SJSA1 (cell line): ENCODE measurements at places on chromosomes 2 and 18. TPM values are rescaled to one million over a fixed set of nuclear protein-coding genes. Genes with fewer than 3 reads are reported as not detected.

Gene SERPINB4
- total RNA-seq = 0.26 TPM in 1 of 2 replicates, not detected in the other

Gene DUSP19
- 5.1 and 8.5 TPM in 2 replicates for total RNA-seq

Gene COL5A2
- 917 and 1,030 TPM in 2 replicates for total RNA-seq

Gene PLA2R1
- total RNA-seq = 1.9 and 2.3 TPM in 2 replicates

Gene COL6A3
- 160 and 243 TPM in 2 replicates for total RNA-seq

Gene ICA1L
- 2.0 and 3.4 TPM in 2 replicates for total RNA-seq

Gene ANKRD39
- 16.3 and 21.5 TPM in 2 replicates for total RNA-seq

Gene TBR1
- 0.03 TPM in 1 of 2 replicates, not detected in the other for total RNA-seq

Gene ALKAL2
- not detected in 2 replicates for total RNA-seq

Gene IKZF2
- total RNA-seq = 2.1 and 6.5 TPM in 2 replicates

Gene LRRTM4
- total RNA-seq = not detected in 2 replicates

Gene EPB41L3
- total RNA-seq = 0.21 TPM in 1 of 2 replicates, not detected in the other

GRCh38 chr2:11082880-11083279, 72.4 kb upstream of the SLC66A3 start:
- no peaks in the 10 kb centered on the region for H3K36me3 ChIP-seq
- H3K27me3 ChIP-seq = no peaks in the 10 kb centered on the region
- H3K4me1 ChIP-seq = peaks cover 9% of the 10 kb centered on the region
- no peak for DNase-seq

- no peaks in the 10 kb centered on the region for H3K36me3 ChIP-seq
- no peak overlapping the region for H3K4me3 ChIP-seq
- H3K4me1 ChIP-seq = no peaks in the 10 kb centered on the region
- H3K27me3 ChIP-seq = no peaks in the 10 kb centered on the region
- no peak for DNase-seq
- no peak overlapping the region for H3K27ac ChIP-seq
Observed at GRCh38 chr2:76713312-76713711, 808.9 kb downstream of the LRRTM4 start.

DNA sequence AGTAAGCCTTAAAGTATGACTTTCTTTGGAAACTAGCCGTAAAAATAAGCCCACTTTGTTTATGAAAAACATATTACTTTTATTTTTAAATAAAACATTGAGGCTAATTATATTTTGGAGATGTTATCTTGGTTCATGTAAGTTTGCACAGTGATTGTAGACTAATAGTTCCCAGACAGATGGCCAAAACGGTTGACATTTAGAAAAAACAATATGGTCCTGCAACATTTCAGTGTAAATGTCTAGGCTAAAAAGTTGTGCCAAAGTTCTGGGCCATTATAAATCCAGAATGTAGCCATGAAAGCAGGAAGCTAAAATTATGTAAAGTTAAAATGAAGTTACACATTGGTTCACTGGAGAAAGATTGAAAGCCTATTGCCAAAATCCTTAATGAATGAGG, 43.6 kb downstream of the SLC5A7 start:
- no peaks in the 10 kb centered on the region for H3K27me3 ChIP-seq
- no peaks in the 10 kb centered on the region for H3K36me3 ChIP-seq
- no peaks in the 10 kb centered on the region for H3K4me1 ChIP-seq
- no peak for DNase-seq
- no peak overlapping the region for H3K4me3 ChIP-seq
- H3K27ac ChIP-seq = no peak overlapping the region

GRCh38 chr2:164969909-164970690, 14.8 kb upstream of the SLC38A11 start:
- peaks cover 14% of the 10 kb centered on the region for H3K4me1 ChIP-seq
- no peak for DNase-seq
- no peaks in the 10 kb centered on the region for H3K27me3 ChIP-seq
- H3K36me3 ChIP-seq = no peaks in the 10 kb centered on the region
- H3K4me3 ChIP-seq = no peak overlapping the region

DNA sequence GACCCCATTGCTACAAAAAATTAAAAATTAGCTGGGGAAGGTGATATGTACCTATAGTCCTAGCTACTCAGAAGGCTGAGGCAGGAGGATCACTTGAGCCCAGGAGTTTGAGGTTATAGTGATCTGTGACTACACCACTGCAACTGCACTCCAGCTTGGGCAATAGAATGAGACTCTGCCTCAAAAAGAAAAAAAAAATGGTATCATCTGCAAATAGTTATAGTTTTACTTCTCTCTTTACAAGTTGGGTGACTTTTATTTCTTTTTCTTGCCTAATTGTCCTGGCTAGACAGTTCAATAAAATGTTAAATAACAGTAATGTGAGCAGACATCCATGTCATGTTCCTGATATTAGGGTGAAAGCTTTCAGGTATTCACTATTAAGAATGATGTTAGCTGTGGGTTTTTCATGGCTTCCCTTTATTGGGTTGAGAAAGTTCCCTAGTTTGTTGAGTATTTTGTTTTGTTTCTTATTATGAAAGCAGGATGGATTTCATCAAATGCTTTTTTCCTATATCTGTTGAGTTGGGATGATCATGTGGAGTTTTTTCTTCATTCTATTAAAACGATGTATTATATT, 24.9 kb upstream of the ACOXL start:
- no peaks in the 10 kb centered on the region for H3K36me3 ChIP-seq
- peaks cover 46% of the 10 kb centered on the region for H3K27me3 ChIP-seq
- no peaks in the 10 kb centered on the region for H3K4me1 ChIP-seq
- H3K4me3 ChIP-seq = no peak overlapping the region
- no peak overlapping the region for H3K27ac ChIP-seq
- DNase-seq = no peak

GRCh38 chr2:134681201-134681600, 37.6 kb downstream of the TMEM163 start:
- H3K4me3 ChIP-seq = no peak overlapping the region
- no peak overlapping the region for H3K27ac ChIP-seq
- H3K36me3 ChIP-seq = no peaks in the 10 kb centered on the region
- DNase-seq = no peak

GRCh38 chr2:195612611-195613495, 44.2 kb upstream of the SLC39A10 start:
- peak overlapping the region; percentile 87 for H3K27ac ChIP-seq
- DNase-seq = peak; percentile 64
- peak overlapping the region; percentile 19 for H3K4me3 ChIP-seq

DNA sequence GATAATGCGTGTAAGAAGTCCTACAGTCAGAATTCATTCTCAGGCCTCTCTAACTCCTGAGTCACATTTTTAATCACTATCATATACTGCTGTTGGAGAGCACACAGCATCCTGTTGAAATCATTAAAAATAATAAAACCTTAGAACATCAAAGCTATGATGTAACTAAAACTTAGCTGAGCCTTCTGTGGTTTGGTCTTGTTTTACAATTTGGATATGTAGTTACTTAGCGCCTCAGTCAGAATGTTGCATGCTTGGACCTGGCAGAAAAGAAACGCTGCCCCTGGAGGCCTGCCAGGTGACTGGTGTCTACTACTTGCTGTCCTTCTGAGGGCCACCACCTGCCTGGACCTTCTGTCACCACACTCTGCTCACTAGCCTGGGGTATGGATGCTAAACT, 261.1 kb upstream of the RASGRP3 start:
- H3K36me3 ChIP-seq = no peaks in the 10 kb centered on the region
- H3K27ac ChIP-seq = no peak overlapping the region
- DNase-seq = no peak

- peaks cover 63% of the 10 kb centered on the region for H3K36me3 ChIP-seq
- no peak overlapping the region for H3K27ac ChIP-seq
- no peaks in the 10 kb centered on the region for H3K27me3 ChIP-seq
- no peak for DNase-seq
- H3K4me1 ChIP-seq = peaks cover 10% of the 10 kb centered on the region
Observed at GRCh38 chr2:173095356-173095755, 19.7 kb downstream of the MAP3K20 start.

GRCh38 chr2:100067784-100068183, 74.6 kb downstream of the AFF3 start:
- no peak overlapping the region for H3K4me3 ChIP-seq
- no peak overlapping the region for H3K27ac ChIP-seq
- no peaks in the 10 kb centered on the region for H3K4me1 ChIP-seq
- H3K27me3 ChIP-seq = no peaks in the 10 kb centered on the region; the same call in 1 of the 2 replicates
- H3K36me3 ChIP-seq = no peaks in the 10 kb centered on the region

DNA sequence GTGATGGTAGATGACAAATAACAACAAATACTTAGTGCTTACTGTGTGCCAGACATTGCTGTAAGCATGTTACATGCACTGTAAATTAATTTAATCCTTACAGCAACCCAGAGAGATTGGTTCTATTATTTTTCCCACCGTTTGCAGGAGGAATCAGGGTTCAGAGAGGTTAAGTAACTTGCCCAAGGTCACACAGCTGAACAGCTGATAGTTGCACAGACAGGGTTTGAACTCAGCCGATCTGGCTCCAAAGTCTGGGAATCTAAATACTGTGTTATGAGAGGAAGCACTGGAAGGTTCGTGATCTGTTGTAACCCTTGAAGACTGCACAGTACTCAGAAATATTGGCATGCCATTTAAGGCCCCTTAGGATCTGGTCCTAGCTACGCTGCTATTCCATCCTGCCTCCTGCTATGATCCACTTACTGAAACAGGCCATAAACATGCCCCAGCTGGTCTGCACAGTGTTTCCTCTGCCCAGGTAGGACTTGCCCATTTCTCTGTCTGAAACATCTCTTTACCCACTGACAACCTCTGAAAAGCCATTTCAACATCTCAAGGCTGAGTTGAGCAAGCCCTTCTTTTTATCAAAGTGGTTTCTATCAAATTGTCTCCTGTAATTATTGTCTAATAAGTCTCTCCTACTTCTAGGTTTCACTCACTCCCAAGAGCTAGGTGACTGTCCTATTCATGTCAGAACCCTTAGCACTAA, 40.4 kb upstream of the MRPL33 start:
- H3K27me3 ChIP-seq = no peaks in the 10 kb centered on the region
- no peaks in the 10 kb centered on the region for H3K36me3 ChIP-seq
- no peak overlapping the region for H3K4me3 ChIP-seq
- H3K4me1 ChIP-seq = peaks cover 7% of the 10 kb centered on the region; the same call in 1 of the 2 replicates
- DNase-seq = no peak
- no peak overlapping the region for H3K27ac ChIP-seq
